CD4-positive, alpha-beta T cell (primary cell): ENCODE measurements at places on chromosomes 2 and 18. TPM values are rescaled to one million over a fixed set of nuclear protein-coding genes. Genes with fewer than 3 reads are reported as not detected.

ALPG gene
- total RNA-seq = not detected

IL1F10 gene
- not detected for total RNA-seq

ACTR2 gene
- total RNA-seq = 130 TPM

DYNAP gene
- total RNA-seq = not detected

GPR55 gene
- 2.9 TPM for total RNA-seq

HOXD12 gene
- not detected for total RNA-seq

IL1RL1 gene
- not detected for total RNA-seq

APOB gene
- not detected for total RNA-seq

SAG gene
- 0.03 TPM for total RNA-seq

LRRTM1 gene
- total RNA-seq = not detected

INPP1 gene
- 2.7 TPM for total RNA-seq

TUBB8B gene
- not detected for total RNA-seq

PLGLB1 gene
- total RNA-seq = 0.71 TPM
